NCI-H82 (cell line): ENCODE measurements at places on chromosomes 16 and 17.
A peak's percentile ranks its signal among the peaks of the same experiment; 100 is the strongest.

GRCh38 chr16:48103591-48103990 lies 52.2 kb downstream of the ABCC12 start:
- DNase-seq = no peak

DNA sequence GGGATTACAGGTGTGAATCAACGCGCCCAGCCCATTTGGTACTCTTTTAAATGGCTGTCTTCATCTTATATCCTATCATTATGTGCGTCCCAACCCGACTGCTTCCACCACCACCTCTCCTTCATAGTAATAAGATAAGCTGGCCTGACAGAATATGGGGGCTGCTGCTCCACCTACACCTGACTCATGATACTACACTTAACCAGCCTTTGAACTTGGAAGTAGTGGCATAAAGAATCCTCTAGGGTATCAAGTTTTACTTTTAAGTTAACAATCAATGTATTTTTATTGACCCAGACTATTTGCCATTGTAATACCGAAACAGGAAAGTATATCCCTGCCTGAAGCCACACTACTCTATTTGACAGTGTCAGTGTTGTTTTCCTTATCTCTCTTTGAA lies 18.8 kb downstream of the PDZD9 start:
- no peak for DNase-seq

DNA sequence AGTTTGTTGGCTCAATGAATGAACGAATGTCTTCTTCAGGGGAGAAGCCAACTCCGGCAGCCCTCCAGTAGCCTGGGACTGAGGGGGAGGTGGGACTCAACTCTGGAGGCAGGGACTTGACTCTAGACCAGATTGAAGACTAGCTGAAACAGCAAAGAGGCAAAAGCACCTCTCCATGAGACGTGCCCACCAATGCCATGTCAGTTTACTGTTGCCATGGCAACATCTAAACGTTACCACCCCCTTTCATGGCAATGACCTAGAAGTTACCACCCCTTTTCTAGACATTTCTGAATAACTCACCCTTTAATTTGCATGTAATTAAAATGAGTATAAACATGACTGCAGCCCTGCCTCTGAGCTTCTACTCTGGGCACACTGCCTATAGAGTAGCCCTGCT lies 91.8 kb downstream of the ASIC2 start:
- no peak for DNase-seq

DNA sequence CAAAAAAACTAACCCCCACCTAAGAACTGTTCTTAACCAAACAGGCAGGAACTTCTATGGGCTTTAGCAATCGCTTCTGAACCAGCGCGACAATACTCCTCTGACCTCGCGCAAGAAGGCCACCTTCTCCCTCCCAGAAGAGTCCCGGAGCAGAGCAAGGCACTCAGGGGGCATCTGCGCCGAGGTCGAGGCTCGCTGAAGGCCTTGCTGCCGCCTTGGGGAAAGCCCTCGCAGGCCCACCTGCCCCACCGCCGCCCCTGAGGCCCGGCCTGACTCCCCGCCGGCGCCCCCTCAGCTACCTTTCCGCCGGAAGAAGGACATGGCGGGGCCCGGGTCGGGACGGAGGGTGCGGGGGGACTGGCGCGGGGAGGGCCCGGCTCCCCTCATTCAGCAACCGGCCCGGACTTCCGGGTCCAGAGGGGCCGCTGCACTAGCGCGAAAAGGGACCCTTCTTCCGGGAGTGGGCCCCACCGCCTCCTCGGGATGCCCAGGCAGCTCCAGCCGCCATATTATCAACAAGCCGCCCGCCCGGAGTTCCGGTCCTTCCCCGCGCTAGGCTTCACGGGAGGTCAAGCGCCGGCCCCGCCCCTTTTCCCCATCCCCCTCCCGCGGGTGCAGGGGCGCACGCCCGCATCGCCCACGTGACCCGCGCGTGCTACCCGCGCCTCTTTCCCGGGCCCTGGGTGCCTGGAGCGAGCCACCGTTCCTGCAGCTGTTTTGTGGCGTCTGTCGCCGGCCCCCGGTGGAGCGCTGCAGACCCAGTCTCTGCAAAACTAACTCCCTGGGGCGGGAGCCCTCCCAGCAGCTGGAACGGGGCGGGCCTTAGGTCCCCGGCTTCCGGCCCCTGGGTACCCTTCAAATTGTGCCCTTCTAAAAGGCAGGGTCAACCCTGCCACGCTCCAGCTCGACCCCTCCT lies at the start of gene AKAP10:
AKAP10 (minus strand) TSS at position 536 of the 916 bp plus-strand sequence; CDS start at position 387, 149 bp downstream.
- peak; percentile 97 for DNase-seq

- peak; percentile 13 for DNase-seq
Measured at GRCh38 chr17:9115214-9116191, 94.2 kb downstream of the NTN1 start.

- peak; percentile 93 for DNase-seq
Measured at GRCh38 chr17:17824119-17824782, 12.5 kb downstream of the SREBF1 start.

GRCh38 chr16:68960910-68961309 lies 117.6 kb downstream of the TANGO6 start:
- DNase-seq = no peak

DNA sequence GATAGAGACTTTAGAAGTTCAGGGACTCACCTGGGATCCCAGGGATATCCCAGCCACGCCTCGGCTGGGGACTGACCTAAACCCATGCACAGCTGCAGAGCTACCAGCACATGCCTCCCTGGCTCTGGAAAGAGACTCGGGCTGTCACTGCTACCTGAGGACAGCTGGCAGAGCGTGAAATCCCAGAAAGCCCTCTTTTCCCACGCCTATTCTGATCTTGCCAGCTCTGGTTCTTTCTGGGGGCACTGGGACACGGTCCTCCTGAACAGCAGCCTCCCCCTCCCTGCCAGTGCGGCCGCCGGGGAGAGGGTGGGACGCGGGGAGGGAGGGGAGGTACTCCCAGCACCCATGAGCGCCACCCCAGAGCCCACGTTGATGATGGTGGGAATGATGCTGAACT lies 10.8 kb downstream of the P2RX5 start:
- DNase-seq = peak; percentile 52

DNA sequence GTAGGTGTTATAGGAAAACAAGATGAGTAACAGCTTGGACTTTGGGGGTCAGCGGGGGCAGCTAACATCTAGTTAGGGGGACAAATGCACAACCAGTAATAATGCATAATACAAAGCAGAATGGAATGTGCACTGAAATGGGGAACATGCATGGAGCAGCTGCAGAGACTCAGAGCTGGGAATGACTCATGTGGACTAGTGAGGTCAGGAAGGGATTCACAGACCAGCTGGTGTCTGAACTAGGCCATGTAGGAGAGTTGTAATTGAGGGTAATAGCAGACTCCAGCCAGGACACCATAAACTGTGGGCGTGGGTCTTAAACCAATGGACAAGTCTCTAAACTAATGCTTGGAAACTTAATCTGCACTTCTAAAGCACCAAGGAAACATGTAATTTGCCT lies 176.8 kb upstream of the ASIC2 start:
- peak; percentile 11 for DNase-seq

DNA sequence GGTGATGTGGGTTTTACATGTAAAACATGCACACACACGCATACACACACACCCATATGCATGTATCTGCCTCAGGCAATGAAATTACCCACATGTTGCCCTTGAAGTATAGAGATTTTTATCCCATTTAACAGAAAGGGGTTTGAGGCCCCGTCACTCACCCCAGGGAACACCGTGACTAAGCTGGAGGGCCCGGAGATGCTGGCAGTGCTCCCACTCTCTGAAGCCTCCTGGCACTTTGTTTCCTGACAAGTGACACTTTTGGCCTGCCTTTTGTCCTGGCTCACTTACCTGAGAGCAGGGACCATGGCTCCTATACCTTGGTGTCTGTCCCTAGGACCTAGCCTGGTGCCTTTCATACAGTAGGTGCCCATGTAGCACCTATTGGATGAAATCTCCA lies 50.0 kb upstream of the TNRC6C start:
- DNase-seq = no peak

- DNase-seq = no peak
Measured at GRCh38 chr16:85171759-85172454, 59.6 kb upstream of the CIBAR2 start.

- DNase-seq = peak; percentile 30
Measured at GRCh38 chr17:1110862-1111598, 68.8 kb downstream of the ABR start.

GRCh38 chr16:84356591-84357116 lies 11.7 kb upstream of the ATP2C2 start:
- no peak for DNase-seq

GRCh38 chr17:7136266-7136877 lies 21.8 kb upstream of the ASGR2 start:
- peak; percentile 78 for DNase-seq

GRCh38 chr16:47461598-47462266 lies 601 bp downstream of the PHKB start:
- DNase-seq = peak; percentile 35

DNA sequence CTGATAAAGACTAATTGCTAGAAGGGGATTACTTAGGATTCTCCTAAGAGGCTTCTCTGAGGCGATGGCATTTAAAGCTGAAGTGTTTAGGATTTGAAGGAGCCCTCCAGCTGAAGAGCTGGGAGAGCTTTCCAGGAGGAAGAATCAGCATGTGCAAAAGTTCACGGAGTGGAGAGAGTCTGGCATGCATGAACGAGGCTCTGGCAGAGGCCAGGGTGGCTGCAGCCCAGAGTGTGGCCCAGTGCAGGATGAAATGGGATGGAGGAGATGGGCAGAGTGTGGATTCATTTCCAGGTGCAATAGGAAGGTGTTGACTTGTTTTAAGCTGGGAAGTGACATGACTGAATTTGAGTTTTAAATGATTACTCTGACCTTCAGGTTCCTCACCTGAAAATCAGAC lies 249.0 kb upstream of the CCL2 start:
- peak; percentile 90 for DNase-seq

DNA sequence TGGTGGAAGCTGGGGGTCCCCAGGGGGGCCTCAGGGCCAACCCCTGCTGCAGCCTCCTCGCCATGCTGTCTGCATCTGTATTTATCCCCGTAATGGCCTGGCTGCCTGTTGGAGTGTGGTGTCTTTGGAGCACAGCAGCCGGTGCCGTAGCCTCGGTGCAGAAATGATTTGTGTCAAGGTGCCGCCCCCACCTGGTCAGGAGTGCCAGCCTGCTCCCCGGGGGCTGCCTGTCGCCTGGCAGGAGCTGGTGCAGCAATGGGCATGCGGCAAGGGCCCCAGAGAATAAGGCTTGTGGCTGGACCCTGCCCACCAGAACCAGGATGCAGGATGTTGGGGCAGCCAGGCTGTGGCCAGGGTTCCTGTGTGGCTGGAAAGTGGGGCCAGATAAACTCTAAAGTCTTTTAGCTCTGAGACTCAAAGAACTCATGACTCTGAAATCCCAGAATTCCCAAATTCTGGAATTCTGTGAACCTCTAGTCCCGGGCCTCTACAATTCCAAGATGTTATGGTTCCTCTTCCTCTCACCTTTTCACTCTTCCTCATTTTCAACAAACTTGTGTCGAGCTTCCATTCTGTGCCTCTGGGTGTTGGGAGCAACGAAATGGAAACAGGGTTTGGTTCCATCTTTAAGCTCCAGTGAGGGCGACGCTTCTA lies 5.9 kb downstream of the CPNE2 start:
- no peak for DNase-seq

- DNase-seq = no peak
Measured at GRCh38 chr16:57592591-57593003, 35.8 kb upstream of the ADGRG1 start.

- DNase-seq = no peak
Measured at GRCh38 chr17:32259586-32259985, 6.0 kb upstream of the RHBDL3 start.

GRCh38 chr16:28534542-28535373 lies 4.0 kb downstream of the NUPR1 start:
- no peak for DNase-seq

DNA sequence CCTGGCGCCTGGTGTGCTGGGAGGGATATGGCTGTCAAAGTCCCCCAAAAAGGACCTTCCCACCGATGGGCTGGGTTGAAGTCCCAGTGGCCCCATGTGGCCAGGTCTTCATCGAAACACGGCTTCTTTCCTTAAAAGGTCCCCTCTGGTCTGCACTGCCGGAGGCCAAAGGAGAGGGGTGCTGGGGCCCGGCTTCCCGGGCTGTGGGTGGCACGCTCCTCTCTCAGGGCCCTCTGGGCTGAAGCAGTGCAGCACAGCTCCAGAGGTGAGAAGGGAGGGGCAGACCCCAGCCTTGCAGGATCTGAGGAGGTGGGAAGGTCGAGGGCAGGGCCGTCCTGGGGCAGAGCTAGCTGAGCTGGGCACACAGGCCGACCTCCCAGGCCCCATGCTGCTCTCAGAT lies 6.7 kb downstream of the NPTX1 start:
- DNase-seq = no peak

- DNase-seq = peak; percentile 49
Measured at GRCh38 chr16:14071576-14072271, 605 bp downstream of the MRTFB start.

- DNase-seq = no peak
Measured at GRCh38 chr17:48143629-48144028, 36.1 kb downstream of the SNX11 start.

- DNase-seq = peak; percentile 24
Measured at GRCh38 chr16:55016515-55016914, 85.8 kb downstream of the IRX5 start.

DNA sequence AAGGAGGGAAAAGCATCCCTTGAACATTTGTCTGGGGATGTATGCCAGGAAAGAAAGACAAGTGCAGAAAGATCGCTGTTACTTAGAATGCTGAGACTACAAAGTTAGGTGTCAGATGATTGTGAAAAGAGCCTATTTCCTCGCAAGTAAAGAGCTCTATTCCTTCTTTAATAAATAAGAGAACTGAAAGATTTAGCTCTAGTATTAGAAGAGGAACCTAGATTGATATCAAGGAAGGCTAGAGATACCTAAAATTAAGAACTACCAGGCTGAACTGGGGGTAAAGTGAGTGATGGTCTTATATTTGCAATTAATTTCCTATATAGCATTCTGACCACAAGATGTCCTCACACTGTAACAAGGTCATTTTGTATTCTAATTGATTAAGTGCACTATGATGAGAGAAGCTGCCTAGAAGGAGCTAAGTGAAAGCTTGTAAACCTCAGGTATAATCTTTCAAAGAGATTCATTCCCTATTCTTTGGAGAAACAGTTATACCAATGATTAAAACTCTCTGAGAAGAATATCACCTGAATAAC lies 62.3 kb downstream of the SSH2 start:
- DNase-seq = peak; percentile 53

- DNase-seq = no peak
Measured at GRCh38 chr17:58837699-58838098, 82.0 kb downstream of the PPM1E start.

- no peak for DNase-seq
Measured at GRCh38 chr17:60539807-60540206, 13.8 kb upstream of the APPBP2 start.
